Activated CD4-positive, alpha-beta memory T cell treated with anti-CD3 and anti-CD28 coated beads, Interleukin-2, amount 10 ng/mL, durations not matched to agents 7 days and 5 days (primary cell): ENCODE measurements at places on chromosomes 7 and 10. TPM values are rescaled to one million over a fixed set of nuclear protein-coding genes. Genes with fewer than 3 reads are reported as not detected.

GRCh38 chr7:1669064-1669951 is 769 bp upstream of the ELFN1 start:
- no peak for DNase-seq

DNA sequence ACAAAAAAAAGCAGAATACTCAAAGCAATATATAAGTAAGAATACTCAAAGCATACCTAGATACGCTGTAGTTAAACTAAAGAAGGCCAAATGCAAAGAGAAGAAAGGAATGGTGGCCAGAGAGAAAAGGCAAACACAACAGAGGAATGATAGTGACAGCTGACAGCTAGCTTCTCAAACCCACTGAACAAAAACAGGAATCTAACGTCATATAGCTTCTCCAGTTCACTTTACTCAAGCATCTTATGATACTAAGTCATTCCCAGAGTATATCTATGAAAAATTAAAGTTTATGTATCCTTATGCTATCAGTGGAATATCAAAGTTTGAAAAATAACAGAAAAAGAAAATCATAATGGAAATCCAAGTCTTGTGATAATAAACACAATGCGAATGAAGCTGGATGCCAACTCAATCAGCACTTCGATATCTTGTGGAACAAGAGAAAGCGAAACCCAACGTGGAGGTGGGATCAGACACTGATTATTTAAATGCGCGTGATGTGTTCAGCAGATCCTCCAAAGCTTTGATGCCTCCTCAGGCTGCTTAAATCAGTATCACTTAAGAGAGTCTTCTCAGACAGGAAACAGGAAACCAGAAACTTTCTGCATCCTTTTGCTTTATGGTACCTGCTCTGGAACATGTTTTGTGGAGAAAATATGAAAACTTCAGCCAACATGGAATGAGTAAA is 102.8 kb downstream of the PIP4K2A start:
- DNase-seq: peak; percentile 77

COL1A2 gene
- total RNA-seq: not detected

- DNase-seq: no peak
Observed at GRCh38 chr10:75407713-75408508, 6.3 kb upstream of the ZNF503 start.

- peak; percentile 55 for DNase-seq
Observed at GRCh38 chr7:144818511-144818910, 17.3 kb downstream of the TPK1 start.

DTX2 gene
- total RNA-seq: 35.3 TPM

INA gene
- total RNA-seq: 0.08 TPM

EBF3 gene
- not detected for total RNA-seq

- DNase-seq: no peak
Observed at GRCh38 chr10:128422190-128422589, 296.0 kb upstream of the MKI67 start.

GRCh38 chr10:97150013-97150595 is 35.7 kb downstream of the SLIT1 start:
- no peak for DNase-seq

NME8 gene
- total RNA-seq: not detected

DNA sequence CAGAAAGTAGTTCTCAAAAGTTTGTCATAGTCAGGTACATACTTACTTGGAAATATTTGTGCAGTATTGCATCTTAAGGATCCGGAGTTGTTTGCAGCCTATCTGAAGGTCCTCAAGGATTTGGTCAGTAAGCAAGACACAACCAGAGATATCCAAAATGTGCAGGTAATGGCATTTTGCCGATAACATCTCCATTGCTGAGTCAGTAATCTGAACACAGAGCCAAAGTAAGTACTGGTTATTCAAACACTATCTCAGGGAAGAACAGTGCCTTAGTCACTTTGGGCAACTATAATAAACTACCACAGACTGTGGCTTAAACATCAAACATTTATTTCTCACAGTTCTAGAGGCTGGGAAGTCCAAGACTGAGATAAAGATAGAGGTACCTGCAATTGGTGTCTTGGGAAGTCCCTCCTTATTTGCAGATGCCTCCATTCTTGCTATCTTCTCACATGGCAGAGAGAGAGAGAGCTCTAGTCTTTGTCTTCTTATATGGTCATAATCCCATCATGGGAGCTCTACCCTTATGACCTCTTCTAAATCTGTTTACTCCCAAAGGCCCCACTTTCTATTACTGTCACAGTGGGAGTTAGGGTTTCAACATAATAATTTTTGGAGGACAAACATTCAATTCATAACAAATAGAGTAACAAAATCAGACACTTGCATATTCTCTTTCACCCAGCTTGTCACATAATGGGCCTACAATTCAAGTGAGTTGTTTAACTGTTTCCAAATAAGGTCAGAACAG is 73.4 kb downstream of the FAM185A start:
- no peak for DNase-seq

GRCh38 chr10:126806498-126806897 is 98.7 kb upstream of the DOCK1 start:
- DNase-seq: no peak
